Stimulated activated CD8-positive, alpha-beta memory T cell treated with anti-CD3 and anti-CD28 coated beads, Interleukin-4, amount 100 ng/mL, for 24 hours (primary cell): ENCODE measurements at places on chromosomes 11 and 22.

DNA sequence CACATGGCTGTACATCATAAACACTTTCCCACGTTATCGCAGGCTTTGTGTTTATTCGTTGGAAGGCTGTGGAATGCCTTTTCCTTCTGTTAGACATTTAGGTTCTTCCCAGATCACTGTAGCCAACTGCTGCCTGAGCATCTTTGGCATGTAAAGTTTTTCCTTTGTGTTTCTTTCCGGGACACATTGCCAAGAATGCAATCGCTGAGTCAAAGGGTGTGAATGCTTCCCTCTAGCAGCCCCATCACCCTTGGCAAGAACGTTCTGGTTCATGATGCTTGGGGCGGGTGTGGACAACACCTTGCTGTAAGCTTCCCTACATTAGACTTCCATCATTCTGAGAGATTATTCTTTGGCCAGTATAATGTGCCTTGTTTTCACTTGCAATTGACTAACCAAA, 136.2 kb downstream of the OSBP2 start:
- no peak for DNase-seq

DNA sequence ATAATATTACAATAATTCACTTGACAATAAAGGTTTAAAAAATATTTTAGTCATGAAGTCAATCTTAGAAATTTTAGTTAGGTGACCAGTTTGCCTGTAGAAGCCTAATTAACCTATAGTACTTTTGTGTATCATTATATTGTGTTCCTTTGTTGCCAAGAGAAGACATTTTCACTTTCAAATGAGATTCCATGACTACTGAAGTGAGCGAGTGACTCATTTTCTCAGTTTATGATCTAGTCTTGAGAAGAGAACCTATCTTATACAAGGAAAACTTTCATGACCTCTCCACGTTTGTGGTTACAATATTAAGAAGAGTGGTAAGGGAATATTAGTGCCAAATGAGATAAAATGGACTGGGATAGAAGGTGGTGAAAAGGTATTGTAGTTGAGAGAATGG, 423.9 kb upstream of the CHORDC1 start:
- DNase-seq: no peak

DNA sequence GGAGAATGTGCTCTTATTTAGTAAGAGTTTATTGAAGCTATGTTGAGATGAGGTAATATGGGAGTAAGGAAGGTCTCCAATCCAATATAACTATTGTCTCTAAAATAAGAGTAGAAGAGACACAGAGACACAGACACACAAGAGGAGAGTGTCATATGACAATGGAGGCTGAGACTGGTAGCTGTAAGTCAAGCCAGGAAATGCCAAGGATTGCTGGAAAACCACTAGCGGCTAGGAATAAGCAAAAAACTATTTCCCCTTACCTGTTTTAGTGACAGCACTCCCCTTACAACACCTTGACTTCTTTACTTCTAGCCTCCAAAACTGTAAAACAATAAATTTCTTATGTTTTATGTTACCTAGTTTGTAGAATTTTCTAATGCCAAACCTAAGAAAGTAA, 1652.8 kb downstream of the LRRC4C start:
- no peak for DNase-seq

GRCh38 chr22:38881464-38881871, 9.5 kb upstream of the CBX6 start:
- no peak for DNase-seq

GRCh38 chr11:104134745-104135144, 29.2 kb downstream of the PDGFD start:
- DNase-seq: no peak

DNA sequence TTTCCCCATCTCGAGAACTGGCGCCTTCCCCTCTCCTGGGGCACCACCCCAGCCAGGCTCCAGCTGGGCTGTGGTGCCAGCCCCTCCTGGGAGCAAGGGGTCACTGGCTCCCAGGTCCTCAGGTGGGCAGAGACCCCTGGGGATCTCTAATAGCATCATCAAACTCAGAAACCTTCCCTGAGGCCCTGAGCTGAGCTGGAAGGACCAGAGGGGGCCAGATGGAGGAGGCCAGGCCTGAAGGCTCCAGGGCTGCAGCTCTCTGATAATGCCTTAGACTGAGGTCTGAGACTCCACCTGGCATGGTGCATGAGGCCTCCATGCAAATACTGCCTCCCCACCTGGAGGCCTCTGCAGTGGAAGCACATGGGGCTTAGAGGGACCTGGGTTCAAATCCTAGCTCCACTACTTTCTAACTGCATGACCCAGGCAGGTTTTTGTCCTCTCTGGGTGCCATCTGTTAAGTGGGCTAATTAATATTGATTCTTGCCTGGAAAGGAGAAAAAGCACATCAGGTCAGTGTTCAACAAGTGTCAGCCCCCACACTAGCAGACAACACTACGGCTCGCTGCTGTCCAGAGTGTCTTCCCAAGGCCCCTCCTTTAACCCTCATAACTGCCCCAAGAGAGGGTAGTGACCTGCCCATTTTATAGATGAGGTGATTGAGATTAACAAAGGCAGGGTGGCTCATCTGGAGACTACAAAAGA, 1.5 kb downstream of the MAPK8IP1 start:
- no peak for DNase-seq

DNA sequence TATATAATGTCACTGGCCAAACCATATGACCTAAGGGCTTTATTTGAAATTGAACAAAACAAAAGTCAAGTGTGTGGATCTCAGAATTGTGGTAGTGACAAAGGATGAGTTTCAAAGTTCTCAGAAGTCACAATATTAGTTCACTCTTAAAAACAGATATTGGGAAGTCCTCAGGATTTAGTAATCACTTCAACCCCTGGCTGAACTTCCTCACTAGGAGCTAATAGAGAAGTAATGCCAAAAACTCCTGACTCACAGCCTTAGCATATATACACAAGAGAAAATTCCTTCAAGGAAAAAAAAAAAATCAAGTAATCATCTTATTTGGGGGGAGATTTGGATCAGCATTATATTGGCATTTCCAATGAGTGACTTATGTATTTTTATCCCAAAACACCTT, 75.6 kb upstream of the APOA1 start:
- DNase-seq: no peak

DNA sequence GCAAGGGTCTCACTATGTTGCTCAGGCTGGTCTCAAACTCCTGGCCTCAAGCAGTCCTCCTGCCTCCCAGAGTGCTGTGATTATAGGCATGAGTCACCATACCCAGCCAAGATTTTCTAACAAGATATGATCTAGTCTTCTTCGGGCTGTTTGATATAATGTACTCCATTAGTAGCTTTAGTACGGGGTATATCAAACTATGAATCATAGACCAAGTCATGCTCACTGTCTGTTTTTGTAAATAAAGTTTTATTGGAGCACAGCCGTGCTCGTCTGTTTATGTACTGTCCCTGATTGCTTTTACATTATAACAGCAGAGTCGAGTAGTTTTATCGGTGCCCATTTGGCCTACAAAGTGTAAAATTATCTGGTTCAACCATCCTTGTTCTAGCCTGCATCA, 43.9 kb upstream of the GRIK4 start:
- no peak for DNase-seq

DNA sequence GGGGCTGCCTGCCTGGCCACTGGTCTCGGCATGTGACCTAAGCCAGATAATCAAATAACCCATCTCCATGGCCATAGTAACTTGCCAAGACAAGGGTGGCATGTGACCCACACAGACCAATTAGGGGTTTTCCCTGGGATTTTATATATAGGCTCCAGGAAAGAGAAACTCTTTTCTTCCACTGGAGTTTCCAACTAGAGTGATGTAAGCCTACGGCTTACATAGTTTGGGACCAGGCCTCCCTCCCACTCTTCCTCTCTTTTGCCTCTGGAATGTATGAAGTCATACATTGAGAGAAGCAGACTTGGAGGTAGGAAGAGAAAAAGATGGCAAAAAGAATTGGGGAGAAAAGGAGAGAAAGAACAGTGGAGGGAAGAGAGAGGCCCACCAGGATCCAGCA, 84.6 kb upstream of the LDLRAD3 start:
- DNase-seq: no peak

DNA sequence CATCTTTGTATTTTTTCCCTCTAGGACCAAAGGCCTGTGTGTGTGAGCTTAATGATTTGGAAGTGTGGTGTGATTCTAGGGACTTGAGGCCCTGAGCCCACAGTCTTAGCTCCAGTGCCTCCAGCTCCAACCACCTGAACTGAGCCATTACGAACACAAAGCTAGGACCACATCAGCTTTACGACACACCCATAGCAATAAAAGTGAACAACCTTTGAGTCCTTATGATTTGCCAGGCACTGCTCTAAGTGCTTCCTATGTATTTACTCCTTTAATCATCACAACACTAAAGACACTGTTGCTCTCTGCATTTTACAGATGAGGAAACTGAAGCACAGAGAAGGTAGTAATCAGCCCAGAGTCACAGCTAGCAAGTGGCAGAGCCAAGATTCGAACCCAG, 126.4 kb downstream of the EHF start:
- no peak for DNase-seq

GRCh38 chr11:122197066-122197987, 81.3 kb upstream of the BLID start:
- no peak for DNase-seq

DNA sequence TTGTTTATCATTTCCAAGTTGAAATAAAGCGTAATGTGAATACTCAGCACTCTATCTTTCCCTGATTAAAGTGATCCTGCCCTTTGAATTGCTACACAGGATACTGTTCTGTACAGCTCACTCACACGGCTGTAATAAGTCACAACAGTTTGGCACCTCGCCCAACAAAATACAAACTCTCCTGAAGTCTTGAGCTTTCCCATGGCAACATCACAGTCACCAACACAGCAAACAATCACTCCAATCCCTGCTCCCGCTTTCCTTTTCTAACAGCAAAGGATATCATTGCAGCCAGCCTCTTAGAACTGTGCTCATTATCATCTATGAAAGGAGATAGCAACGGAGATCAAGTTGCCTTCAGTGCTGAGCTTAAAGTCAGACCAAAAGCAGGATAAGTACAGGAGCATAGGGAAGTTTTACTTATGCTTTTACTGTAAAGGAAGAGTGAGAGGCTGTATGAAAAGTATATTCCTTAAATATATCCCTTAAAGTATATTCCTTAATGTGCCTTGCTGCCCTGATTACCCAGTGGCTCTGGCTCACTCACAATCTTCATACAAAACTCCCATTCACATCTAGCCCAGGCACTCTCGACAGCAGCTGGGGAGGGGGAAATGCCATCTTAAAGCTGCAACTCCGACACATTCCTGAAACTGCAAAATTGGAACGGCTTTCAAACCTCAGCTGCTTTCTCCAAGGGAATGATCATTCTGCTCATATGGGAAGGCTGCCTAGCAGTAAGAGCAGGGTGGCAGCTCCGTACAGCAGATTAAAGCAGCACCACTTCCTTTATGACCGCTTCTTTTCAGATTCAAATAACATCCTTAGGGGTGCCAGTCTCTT, 35.8 kb downstream of the MAML2 start:
- no peak for DNase-seq

- DNase-seq: no peak
Measured at GRCh38 chr22:32444068-32444467, 20.2 kb downstream of the BPIFC start.

DNA sequence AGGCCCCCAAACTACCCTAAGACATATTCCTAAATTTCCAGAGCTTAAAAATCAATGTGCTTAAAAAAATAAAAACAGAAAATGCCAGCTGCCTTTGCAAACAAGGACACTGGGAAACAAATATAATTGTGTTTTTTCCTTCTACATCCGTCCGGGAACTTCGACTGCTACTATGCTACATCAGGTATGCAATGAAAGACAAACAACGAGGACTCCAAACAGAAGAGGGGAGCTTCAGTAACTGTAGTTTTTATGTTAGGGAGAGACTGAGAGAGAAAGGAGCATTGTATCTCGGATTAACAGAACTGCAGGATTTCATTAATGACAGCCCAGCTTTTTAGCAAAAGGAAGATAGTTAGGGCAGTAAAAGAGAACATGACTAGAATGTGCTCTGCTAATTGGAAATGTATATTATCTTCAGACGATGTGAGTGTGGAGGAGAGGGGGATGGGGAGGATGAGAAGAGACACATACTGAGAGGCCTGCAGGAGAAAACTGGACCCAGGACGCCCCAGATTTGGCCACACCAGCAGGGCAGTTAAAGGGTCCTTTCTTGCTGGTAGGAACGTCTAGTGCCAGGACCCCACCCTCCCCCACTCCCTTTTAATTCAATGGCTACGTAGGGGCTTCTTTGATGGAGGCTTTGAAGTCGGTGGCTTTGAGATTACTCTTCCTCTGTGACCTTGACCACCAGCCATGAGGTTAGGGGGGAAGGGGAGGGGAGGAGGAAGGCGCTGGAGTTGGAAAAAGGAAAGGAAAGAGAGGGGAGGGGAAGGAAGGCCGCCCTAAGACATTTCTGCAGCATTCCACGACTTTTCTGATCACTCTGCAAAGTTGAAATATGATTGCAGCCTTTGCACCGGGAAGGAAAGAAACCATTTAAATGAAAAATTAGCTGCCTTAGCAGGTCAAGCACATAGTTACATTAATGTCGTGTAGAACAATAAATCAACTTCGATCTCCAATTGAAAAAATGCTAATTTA, 187.1 kb downstream of the BLID start:
- no peak for DNase-seq

GRCh38 chr11:29432719-29433325, 584.0 kb downstream of the KCNA4 start:
- no peak for DNase-seq

DNA sequence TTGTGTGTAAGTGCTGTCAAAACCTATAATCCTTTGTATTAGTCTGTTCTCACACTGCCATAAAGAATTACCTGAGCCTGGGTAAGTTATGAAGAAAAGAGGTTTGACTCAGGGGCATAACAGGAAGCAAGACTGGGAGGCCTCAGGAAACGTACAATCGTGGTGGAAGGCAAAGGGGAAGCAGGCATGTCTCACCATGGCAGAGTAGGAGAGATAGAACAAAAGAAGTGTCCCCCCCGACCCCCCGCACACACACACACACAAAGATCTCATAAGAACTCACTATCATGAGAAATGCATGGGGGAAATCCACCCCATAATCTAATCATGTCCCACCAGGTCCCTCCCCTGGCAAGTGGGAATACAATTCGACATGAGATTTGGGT, 2.3 kb upstream of the USP28 start:
- DNase-seq: no peak

DNA sequence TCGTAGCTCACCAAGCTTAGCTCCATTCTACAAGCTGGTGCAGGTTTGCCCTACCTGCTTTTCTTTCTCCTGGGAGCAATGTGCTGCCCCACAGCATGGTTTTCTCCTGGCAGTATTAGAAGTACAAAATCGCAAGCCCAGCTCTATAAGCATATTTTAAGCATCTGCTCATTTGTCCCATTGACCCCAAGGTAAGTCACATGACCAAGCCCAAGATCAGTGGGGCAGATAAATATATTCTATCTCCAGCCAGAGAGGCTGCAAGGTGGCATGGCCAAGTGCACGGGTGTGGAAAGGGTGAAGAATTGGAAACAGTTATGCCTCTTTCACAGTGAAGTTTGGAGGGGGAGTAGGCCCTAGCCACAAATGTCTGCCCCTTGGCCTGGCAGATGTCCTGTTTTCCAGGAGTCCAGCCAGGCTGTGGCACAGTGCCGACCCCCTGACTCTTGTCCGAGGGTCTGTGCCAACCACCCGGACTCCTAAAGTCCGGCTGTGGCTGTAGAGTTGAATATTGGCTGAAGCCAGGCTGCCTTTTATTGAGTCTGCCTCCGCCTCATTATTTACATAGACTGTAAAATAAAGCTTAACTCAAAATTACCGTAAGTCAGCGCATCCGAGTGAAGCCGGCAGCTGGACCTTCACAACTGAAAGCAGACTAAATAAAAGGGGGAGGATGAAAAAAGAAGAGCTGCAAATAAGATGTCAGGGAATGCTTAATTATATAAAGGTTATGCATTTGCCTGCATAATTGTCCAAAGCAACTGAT, 165.7 kb downstream of the COMMD9 start:
- no peak for DNase-seq
